Right kidney (tissue), 9 donors: ENCODE measurements at places on chromosomes 2 and 18.

DNA sequence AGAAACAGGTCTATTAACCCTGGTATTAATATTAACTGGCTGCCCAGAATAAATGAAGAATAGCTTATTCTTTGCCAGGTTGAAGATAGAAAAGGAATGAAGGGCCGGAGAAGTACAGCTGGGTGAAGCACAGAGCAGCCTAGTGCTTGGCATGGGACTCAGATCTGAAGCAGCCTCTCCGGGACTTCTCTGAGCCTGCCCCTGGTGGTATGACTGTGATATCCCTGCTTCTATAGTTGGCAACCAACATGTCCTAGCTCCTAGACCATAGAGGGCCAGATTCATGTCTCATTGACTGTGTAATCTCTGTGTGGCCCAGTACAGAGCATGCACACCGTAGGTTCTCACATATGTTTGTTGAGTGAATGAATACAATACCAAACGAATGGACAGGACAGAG is 107.8 kb downstream of the MSH2 start:
- no peak for DNase-seq

DNA sequence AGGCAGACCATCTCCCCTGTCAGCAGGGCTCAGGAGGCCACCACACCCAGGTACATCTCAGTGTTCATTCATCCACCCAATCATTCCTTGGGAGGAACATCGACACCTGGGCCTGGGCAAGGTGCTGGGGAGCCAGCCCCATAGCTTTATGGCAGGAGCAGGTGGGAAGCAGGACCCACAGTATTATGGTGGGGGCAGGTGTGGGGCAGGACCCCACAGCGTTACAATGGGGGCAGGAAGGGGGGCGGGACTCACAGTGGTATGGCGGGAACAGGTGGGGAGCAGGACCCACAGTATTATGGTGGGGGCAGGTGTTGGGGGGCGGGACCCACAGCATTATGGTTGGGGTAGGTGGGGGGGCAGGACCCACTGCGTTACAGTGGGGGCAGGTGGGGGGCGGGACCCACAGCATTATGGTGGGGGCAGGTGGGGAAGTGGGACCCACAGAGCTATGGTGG is 128.9 kb upstream of the HS6ST1 start:
- no peak for DNase-seq

DNA sequence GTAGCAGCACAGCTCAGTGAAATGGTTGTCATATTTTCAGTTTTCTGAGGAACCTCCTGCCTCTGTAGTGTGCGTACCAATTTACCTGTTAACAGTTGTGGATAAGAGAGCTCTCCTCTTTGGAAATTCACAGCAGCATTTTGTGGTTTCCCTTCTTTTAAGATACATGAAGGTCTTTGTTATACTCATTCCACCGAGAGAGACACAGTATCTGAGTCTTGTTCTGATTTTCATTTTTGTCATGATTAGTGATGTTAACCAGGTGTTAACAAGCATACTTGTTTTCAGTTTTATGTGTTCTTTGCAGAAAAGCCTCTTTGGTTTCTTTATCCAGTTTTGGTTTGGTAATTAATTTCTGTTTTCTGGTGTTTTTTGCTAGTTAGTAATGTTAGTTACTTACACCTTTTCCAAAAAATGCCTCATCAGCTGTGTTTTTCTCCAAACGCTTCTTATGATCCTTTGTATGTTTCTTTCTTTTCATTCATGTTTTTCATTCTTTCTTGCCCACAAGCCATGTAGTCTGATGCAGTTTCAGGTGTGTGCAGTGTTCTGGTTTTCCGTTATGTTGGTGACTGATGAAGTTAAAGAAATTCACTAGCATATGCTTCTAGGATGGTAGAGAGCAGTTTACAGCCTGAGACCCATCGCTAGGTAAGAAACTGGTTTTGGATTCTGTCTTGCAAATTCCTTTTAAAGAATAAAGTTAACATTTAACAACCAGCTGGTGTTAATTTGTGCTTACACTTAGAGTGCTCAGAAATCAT is 30.1 kb downstream of the CCDC74A start:
- no peak for DNase-seq

DNA sequence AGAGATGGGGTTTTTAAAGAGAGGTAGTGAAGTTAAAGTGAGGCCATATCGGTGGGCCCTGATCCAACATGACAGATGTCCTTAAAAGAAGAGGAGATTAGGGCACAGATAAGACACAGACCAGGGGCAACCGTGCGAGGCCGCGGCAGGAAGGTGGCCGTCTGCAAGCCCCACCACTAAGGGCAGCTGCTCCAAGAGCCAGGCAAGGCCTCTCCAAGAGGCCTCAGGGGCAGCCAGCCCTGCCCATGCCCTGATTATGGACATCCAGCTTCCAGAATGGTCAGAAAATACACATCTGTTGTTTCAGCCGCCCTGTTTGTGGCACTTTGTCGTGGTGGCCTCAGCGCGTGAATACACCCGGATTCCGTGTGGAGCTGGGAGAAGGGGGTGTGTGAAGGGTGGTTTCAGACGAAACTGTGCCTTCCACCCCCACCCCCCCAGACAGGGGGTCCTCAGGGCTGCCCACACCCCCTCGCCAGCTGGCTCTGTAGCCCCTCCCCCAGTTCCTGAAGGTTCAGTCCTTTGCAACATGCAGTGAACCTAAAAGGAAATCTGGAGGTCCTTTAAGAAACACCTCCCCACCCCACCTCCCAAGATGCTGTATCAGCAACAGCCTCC is 74.1 kb upstream of the SMAD7 start:
- no peak for DNase-seq

- no peak for DNase-seq
Observed at GRCh38 chr2:100782380-100782878, 37.5 kb upstream of the NPAS2 start.

DNA sequence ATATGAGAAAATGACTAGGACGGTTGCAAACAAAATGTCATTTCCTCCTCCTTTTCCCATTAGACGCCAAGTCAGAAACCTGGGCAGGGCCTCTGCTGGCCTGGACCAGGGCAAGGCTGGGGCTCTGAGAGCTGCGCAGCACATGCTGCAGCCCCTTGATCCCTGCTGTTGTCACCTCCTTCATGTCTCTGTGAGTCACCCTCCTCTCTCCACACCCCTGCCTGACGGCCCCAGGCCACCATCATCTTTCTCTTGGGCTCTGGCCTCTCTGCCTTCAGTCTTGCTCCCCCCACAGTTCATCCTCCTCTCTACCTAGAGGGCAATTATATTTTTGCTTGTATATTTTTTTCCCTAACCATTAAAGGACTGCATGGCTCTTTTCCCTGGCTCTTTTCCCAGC is 10.0 kb downstream of the FLACC1 start:
- no peak for DNase-seq

DNA sequence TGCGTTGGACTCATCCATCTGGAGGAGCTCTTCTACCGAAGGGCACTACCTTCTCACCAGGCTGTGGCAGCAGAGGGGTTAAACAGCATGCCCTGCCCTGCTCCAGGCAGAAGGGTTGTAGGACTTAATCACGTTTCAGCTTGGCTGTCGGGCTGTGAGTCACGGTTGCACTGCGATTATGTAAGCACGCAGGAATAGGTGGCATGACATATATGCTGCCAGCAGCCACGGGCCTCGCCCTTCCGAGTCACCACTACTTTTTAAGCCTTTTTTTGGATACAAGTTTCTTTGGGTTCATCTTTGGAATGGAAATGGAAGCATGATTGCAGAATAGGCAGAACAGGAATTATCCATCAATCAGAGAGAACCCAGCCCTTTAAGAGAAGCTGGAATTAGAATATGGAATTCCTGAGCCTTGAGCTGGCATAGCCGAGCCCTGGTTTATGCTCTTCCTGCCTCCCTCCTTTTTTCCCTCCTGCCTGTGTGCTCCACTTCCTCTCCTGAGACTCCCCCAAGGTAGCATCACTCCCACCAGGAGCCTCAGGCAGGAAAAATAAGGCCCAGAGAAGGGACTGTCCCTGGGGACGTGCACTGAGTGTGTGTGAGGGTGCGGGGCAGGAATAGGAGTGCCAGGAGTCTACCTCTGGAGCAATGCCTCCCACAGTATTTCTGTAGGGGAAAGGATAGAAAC is 86.8 kb downstream of the SEMA4F start:
- DNase-seq = no peak

- DNase-seq = no peak
Observed at GRCh38 chr2:203982276-203982675, 45.7 kb downstream of the ICOS start.

DNA sequence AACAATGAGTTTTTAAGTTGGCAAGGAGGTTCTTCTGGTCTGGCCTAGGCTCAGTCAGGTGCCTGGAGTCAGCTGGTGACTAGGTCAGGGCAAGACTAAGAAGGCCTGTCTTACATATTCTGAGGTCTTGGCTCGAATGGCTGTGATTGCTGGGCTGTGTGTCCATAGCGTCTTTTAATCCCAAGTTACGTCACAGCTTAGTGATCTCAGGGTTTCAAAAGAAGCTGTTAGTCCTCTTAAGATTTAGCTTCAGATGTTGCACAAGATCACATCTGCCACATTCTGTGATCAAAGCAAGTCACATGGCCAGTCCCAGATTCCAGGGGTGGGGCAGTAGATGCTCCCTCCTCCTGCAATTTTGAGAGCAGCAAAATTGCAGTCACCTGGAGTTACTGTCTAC is 61.3 kb downstream of the PKP4 start:
- DNase-seq = no peak

GRCh38 chr2:193668557-193669323 is 1474.0 kb upstream of the TMEFF2 start:
- DNase-seq = no peak

DNA sequence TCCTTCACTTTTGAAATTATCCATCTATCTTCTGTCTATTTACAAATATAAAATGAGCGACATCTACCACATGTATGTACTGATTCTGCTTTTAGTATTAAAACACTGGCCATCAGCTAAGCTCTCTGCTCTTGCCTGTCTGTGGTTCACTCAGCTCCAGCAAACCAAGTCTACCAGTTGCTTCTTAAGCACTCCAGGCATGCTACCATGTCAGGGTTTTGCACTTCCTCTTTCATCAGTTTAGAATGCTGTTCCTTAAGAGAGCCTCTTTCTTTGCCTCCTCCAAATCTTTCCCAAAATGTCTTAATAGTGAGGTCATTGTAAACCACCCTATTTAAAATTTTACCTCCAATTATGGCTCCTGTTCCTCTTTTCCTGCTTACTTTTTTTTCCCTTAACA is 59.5 kb downstream of the SCN3A start:
- DNase-seq = no peak

GRCh38 chr2:7430869-7431641 is 513.8 kb downstream of the RNF144A start:
- DNase-seq = peak; percentile 84

DNA sequence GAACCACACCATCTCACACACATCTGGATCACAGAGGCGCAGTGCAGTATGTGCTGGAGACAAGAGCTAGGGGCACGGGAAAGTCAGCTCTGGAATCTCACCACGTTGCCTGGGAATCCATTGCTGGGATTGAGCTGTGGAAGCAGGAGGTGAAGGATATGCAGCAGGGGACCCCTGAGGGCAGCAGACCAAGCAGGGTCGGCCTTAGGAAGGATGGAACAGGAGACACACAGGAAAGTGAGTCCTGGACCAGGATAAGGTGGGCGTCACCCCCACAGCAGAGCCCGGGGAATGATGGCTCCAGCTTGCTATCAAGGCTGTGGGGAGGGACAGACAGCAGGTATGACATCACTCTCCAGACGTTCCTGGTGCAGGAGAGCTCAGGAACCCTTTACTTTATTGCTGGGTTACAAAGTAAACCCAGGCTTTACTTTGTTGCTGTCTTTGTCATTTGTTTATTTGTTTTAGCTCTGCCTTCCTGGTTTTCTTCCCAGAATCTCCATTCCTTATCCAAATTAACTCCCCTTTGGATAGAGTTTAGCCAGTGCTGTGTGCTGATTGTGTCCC is 329.8 kb upstream of the MYT1L start:
- DNase-seq = no peak

DNA sequence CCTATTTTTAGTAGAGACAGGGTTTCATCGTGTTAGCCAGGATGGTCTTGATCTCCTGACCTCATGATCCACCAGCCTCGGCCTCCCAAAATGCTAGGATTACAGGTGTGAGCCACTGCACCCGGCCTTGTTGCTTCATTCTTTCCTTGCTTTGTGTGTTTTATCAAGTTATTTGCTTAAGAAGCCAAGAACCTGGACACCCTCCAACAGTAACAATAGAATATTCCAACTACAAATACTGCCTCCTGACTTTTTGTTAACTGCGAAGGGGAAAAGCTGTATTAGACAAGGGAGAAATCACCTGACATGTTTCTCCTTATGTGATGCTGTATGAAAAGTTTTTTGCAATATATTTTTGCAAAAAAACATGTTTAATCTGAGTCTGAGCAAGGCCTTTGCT is 297.2 kb downstream of the NCKAP5 start:
- DNase-seq = no peak

GRCh38 chr18:48027401-48027963 is 97.0 kb upstream of the SMAD2 start:
- DNase-seq = no peak

- no peak for DNase-seq
Observed at GRCh38 chr2:142693171-142693950, 184.1 kb upstream of the KYNU start.

DNA sequence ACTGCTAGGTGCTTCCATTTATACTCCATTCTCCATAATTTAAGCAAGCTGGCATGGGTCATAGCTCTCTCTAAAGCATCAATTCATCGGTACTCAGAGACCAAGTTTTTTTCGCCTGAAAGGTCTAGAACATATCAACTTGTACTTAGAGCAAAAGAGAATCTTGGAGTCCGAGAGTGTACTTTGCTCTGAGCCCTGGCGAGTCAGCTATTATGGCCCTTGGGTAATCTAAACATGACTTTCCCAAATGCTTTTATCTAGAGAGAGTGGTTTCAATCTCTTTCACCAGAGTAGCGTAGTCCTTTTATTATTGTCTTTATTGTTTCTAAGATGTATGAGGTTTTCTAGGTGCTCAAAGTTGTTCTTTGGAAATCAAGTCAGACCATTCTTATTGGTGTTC is 34.4 kb downstream of the MAIP1 start:
- no peak for DNase-seq

DNA sequence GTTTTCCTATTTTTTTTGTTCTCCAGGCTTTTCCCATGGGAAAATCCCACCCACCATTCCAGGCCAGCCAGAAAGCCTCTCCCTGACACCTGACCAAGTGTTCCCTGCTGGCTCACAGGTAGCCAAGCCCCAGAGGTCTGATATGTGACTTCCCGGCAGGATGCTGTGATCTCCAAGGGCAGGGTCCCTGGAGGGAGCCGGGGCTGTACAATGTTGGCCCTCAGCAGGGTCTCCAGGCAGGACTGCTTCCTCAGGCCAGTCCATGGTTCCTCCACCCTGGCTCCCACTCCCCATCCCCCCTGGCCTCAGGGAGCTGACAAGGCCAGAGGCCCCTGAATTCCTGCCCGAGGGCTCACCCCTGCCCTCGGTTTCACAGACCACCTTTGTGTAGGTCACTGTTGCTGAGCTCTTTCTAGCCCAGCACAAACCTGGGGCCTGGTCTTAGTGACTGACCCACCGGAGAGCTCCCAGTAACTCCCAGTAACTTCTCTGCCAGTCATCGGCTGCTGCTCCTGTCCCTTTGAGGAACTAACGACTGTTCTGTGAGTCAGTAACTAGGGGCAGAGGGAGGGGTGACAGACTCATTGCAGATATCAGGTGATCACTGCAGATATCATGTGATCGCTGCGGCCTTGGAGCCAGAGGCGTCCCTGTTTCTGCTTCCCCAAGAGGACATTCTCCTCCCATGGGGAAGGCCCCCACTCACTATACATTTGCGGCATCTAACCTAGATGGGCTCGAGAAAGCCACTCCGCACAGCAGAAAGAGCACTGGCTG is 38.7 kb downstream of the SDC1 start:
- DNase-seq = no peak

GRCh38 chr18:44638811-44639210 is 41.9 kb upstream of the SETBP1 start:
- no peak for DNase-seq
